ENCODE measurements at places on chromosomes 7 and 10.

DNA sequence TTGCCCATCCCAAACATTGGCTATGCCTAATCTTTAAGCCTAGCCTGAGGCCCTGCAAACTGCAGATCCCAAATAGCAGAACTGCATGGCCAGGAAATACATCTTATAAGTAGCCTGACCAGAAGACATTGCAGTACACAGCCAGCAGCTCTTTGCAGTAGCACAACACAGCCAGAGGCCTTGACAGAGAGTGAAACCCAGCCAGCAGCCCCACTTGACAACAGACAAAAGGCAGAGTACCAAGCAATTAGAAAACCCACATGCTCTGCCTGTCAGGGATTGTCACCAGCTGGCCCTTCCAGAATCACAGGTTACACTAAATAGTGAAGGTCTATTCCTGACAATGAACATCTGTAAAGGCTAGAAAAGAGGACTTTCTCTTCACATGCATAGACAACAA lies 242.8 kb upstream of the TMEM72 start:
- no peak for DNase-seq

- DNase-seq, result no peak
These were observed 6.9 kb downstream of the C10orf62 start for GRCh38 chr10:97596101-97597082.

- no peak for DNase-seq
These were observed 76.7 kb upstream of the COMTD1 start for GRCh38 chr10:75312440-75312839.

DNA sequence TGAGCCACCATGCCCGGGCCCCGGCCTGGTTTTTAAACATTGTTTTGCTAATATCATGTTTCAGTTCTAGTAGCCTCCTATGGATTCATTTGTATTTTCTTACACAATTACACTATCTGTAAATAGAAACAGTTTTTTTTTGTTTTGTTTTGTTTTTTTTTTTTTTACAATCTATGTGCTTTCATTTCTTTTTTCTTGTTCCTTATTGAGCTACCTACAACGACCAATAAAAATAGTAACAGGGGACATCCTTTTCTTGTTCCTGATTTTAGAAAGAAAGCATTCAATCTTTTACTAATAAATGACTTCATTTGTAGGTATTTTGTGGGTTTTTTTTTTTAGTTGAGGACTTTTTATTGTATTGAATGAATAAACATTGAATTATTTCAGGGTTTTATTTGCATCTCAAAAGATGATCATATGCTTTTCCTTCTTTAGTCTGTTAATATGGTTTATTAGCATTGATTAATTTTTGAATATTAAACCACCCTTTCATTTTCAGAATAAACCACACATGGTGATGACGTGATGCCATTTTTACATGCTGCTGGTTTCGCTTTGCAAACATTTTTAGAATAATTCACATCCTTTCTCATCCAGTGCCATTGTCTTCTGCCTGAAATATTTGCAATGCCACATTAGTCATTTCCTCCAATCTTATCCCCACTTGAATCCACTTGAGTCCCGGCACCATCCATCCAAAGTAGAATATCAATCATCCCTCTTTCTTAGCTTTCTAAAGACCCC lies 18.1 kb upstream of the AKR1E2 start:
- no peak for DNase-seq

DNA sequence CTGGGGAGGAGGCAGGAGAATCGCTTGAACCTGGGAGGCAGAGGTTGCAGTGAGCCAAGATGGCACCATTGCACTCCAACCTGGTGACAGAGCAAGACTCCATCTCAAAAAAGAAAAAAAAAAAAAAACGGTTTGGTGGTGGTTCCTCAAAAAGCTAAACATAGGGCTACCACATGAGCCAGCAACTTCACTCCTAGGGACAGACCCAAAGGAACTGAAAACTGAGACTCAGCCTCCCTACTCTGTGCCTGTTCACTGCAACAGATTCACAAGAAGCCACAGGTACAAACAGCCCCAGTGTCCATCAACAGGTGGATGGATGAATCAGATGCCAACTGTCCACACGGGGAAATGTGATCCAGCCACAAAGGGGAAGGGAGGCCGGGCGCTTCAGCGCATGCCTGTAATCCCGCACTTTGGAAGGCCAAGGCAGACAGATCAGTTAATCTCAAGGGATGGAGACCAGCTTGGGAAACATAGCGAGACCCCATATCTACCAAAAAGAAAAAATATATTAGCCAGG lies 79.1 kb upstream of the TNRC18 start:
- DNase-seq, result no peak

- DNase-seq, result no peak
These were observed 240.4 kb upstream of the PPP2R2D start for GRCh38 chr10:131660427-131660826.

DNA sequence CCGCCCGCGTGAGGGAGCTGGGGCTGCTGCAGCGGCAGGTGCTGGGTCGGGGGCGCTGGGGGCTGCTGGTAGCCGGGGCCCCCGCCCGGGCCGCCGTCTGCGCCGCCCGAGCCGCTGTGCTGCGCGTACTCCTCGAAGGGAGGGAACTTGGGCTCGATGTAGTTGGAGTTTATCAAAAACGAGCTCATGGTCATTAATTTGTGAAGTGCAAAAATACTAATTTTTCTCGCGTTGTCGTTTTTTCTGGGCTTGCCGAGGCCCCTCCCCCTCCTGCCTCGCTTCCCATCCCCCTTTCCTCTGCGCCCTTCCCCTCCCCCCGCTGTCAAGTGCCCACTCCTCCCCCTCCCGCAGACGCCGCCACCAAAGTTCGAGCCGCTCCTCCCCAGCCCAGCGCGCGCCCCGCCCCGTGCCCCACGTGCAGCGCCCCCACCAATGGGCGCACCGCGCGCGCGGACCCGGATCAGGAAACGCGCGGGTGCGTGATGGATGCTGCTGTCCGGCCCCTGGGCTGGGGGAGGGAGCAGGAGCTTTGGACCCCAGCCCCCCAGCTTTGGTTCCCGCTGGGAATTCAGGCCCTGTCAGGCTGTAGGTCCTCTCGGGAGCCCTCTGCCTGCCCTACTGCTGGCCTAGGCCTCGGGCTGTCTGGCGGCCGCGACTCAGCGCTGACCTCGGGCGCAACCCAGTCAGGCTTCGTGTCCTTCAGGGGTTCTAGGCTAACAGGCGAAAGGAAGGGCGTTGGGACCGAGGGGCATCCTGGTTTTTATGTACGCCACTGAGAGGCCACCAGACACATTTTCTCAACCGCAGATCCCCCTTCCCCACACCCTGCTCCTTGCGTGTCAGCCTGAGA lies at the start of gene HOXA4:
Gene HOXA4, minus strand, starts transcription at position 218 of the 850 bp plus-strand sequence. Its CDS starts 24 bp downstream, at position 194.
- DNase-seq, result peak; percentile 48

DNA sequence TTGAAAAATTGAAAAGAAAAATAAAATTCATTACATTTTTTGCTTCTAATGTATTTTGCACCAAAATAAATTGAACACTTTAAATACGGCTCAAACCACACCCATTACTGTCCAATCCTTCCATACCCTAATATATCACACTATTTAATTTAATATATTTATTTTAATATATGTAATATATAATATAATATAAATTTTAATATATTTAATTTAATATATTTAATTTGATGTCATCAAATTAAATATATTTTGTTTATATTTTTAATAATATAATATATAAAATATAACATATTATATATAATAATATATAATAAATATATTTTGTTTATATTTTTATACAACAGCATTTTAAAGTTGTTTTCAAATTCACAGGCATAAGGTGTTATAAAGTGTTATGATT lies 15.7 kb upstream of the POU6F2 start:
- no peak for DNase-seq

GRCh38 chr10:92567952-92568600 lies 5.8 kb downstream of the IDE start:
- no peak for DNase-seq

DNA sequence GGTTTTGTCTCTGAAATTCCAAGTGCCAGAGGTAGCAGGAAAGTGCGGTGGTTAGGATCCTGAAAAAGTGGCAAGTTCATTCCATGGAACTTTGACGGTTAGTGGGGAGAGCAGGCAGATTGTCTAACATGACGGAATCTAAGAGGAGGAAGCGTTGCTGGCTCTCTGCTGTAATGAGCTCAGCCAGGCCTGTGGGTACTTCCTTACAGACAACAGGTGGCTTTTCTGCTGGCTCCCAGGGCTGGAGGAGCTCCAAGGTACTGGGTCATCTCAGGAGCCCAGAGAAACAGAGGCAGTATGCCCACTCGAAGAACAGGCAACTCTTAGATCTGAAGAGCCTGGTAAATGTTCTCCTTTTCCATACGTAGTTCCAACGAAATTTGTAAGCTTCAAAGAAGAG lies 3.1 kb upstream of the AIFM2 start:
- DNase-seq, result no peak

DNA sequence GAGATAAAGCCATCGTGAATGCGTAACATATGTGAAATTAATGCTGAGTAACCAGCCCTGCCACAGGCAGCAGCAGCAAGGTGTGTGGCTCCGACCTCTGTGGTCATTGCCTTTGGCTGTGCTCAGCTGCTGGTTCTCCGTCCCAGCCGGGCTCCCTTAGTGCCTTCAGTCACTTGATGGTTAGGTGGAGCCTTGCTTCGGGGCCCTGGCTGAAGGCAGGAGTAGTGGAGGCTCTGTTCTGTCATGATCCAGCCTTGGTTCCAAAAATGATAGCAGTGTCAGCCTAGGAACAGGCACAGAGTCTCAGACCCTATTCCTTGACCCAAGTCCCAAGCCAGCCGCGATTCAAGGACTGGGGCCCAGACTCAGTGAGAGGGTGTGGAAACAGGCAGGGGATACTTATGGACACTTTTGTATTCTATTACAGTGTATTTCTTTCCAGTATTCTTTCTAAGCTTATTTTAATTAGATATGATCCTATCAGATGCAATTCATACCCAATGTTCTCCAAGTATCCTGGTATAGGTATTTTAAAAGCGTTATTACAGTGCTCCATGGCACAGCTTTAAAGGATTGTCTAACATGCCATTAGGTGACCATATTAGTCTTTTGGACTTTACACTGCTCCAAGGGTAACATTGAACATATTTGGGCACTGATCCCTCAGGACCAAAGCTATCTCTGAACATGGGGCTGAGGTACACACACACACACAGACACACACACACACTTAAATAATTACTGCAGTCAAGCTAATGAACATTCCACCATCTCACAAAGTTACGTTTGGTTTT lies 9.0 kb downstream of the SCART1 start:
- no peak for DNase-seq

Measured in T-helper 2 cell (primary cell).